Foreskin keratinocyte (primary cell): ENCODE measurements at places on chromosomes 3 and 15. TPM values are rescaled to one million over a fixed set of nuclear protein-coding genes. Genes with fewer than 3 reads are reported as not detected.

Gene PLA2G4E
- 0.07 and 0.14 TPM in 2 replicates for total RNA-seq

Gene SYNPR
- total RNA-seq, result not detected in 2 replicates

Gene ZIC1
- total RNA-seq, result not detected in 2 replicates

Gene RHCG
- total RNA-seq, result 0.54 and 0.56 TPM in 2 replicates

Gene GOLGA6L7
- total RNA-seq, result not detected in 2 replicates

Gene ZNF80
- not detected in 2 replicates for total RNA-seq

Gene SEMA3B
- 1.1 and 2.0 TPM in 2 replicates for total RNA-seq
